Fibroblast of skin of left biceps (primary cell): ENCODE measurements at places on chromosomes 13 and 19.

DNA sequence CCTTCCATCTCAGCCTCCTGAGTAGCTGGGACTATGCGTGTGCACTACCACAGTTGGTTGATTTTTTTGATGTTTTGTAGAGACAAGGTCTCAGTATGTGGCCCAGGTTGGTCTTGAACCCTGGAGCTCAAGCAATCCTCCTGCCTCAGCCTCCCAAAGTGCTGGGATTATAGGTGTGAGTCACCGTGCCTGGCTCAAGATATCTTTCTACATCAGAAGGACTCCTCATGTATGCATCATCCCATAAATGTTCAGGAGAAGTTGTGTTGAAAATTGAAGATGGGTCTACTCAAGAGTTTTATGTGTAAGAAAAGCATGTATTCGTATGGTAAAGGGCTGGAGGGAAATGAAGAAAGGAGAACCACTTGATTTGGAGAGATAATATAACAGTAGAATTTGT, 71.8 kb upstream of the STK24 start:
- no peak for DNase-seq

DNA sequence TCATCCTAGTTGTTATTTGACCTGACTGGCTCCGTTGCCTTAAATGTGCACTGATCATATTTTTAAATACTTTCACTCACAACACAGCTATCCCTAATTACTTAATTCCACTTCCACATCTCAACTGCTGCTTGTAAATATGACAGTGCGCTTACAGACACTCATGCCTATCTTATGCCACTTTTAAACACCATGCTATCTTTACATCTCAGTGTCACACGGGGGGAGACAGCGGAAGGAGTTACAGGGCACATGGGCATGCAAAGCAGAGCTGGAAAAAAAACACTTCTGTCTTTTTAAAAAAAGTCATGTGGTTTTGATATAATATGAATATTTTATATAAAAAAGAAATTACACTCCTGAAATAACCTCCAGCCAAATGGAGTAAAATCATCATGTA, 44.1 kb downstream of the SMAD9 start:
- DNase-seq: no peak

DNA sequence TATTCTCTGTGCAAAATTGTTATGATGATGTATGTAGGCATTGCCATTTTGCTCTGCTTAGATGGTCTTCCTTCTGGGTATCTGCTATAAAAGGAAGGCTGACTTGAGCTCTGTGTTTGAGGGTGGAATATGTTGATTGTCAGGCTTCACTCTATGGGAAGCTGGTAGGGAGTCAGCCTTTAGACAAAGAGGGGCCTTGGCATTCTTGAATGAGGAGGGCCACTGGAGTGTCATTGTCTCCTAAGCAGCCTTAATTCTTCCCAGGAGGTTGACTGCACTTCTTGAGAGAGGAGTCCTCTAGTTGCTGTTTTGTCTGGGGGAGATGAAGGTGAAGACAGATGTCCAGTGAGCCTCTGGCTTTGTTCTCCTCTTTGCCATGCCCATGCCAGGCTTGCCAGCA, 266.8 kb downstream of the KCNRG start:
- no peak for DNase-seq

- peak; percentile 73 for DNase-seq
These were observed 366.6 kb downstream of the DNAJC15 start for GRCh38 chr13:43389983-43390382.

DNA sequence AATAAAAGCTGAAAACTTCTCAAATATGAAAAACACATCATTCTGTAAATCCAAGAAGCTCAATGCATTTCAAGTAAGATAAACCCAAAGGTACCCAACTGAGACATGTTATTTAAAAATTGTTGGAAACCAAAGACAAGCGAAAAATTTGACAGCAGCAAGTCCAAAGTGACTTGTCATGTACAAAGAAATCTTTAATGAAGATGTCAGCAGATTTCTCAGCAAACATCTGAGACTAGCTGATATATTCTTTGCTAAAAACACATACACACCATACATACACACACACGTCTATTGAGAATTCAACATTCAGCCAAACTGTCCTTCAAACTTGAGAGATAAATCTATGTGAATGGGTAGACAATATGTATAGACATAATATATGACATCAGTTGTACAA, 5.7 kb upstream of the ZNF222 start:
- DNase-seq: no peak

- no peak for DNase-seq
These were observed 17.2 kb downstream of the SLC27A1 start for GRCh38 chr19:17487284-17488121.

DNA sequence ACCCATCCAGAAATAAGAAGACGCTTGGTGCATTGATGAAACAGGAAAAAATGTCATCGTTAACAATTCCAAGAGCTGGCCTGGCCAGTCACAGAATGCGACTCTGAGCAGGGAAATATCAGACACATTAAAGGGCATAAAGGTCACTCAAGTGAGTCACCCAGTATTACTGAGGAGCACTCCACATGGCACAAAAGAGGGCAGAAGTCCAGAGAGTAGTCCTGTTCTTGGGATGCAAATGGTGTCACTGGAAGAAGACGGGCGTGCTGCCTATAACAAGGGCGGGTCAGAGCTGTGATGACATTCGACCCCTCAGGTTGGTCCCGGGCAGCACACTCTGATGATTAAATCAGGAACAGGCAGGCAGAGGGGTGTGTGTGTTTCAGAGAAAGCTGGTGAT, 720.3 kb downstream of the UQCRFS1 start:
- no peak for DNase-seq

GRCh38 chr19:19050731-19051130, 13.1 kb upstream of the SLC25A42 start:
- DNase-seq: no peak

DNA sequence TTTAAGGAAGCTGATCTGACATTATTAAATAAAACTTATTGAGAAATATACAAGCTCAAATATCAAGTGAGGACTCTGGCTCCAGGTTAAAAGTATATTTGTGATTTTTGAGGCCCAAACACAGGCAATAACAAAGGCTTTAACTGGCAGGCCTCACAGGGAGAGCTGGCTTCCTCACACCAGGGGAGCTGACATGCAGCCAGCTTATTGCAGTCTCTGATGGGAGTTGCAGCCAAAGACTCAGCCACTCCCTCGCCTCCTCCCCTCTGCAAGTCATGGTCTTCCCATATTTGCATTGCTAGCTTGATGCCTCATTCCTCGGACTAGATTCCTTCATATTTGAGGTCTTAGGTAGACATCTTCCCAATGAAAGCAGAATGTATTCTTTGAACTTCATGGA, 647.1 kb upstream of the SLITRK6 start:
- DNase-seq: peak; percentile 37
